ENCODE measurements at places on chromosomes 16 and 17.

DNA sequence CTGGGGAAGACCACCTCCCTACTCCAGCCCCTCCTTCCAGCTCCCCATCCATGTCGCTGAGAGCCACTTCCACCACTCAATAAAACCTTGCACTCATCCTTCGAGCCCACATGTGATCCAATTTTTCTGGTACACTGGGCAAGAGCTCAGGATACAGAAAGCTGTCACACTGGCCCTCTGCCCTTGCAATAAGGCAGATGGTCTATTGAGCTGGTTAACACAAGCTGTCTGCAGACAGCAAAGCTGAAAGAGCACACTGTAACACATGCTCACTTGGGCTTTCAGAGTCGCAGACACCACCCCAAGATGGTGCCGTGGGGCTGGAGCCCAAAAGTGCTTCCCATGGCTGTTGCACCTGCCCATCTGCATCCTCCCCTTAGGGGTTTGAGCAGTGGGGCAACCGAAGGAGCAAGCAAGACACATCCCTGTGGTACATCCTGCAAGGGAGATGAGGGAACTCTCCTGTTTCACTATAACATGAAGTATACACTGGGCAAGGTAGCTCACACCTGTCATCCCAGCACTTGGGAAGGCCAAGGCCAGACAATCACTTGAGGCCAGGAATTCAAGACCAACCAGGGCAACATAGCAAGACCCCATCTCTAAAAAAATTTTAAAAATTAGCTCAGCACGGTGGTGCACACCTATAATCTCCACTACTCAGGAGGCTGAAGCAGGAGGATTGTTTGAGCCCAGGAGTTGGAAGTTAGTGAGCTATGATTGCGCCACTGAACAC lies 52.8 kb upstream of the C17orf78 start:
- ATAC-seq = no peak

GRCh38 chr16:84483882-84484565 lies 20.4 kb downstream of the MEAK7 start:
- ATAC-seq = no peak

DNA sequence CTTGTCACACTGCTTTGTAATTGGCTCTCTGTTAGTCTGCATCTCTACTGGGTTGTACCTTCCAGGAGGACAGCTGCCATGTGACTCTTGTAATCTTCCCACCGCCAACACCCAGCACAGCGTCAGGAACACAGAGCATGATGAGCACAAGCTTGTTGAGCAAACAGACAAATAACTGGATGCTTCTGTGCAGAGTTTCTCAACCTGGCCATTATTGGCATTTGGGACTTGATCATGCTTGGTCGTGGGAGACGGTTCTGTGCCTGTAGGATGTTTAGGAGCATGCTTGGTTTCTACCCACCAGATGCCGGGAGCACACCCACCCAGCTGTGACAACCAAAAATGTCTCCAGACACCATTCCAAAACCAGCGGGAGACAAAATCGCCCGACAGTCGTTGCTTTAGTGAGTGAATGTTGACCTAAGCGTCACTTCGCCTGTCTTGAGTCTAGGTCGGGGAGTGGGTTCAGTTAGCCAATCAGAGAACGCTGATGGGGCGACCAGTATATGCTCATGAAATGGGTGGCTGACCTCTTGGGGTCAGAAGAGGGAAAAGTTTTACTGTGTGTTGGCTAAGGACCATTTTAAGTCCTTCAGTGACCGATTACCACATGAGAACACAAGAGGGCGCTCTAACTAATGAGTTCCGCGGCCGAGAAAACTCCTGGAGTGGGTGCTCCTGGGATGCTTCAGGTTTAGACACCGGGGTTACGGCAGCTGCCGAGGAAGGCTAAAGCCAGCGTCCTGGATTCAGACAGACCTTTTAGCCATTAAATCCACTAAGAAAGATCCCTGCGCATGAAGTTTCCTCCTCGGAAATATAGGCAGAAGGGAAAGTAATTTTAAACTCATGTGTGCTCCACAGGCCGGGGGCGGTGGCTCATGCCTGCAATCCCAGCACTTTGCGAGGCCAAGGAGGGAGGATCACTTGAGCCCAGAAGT lies 57.8 kb upstream of the TEX2 start:
- peak; percentile 44 for ATAC-seq

DNA sequence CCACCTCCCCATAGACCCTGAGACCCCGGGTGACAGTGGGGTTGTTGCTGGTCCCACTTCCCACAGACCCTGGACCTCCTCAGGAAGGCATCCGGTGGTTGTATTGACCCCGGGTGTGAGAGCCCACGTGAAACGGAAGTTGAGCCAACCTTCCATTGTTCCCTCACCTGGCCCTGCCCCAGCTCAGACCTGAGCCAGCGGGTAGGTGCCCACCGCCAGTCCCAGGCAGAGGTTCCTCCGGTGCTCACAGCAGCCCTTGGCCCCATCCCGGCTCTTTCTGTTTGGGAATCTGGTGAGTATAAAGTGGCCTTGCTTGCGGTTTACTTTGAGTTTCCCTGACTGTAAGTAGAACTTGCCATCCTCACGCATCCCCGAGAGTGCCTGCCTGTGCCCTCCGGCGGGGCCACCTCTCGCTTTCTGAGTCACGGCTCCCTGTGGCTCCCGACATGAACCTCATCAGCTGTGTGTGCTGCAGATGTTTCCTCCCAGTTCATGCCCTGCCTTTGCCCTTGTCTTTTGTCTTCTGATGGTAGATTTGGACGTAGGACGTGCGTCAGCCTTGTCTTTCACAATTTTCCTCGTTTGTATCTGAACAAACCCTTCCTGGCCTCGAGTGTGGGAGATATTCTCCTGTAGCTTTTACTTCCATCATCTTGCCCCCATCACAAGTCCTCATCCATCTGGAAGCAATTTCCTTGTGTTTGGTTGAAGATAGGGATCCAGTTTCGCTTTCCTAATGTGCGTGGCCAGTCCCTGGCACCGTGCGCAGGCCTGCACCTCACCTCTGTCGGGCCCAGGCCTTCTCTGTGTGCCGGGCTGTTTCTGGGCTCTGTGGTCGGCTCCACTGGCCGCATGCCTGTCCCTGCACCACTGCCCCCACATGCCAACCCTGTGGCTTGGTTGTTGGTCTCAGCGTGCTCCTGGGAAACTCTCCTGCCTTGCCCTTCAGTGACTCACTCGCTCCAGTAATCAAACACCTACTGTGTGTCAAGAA lies 76.0 kb downstream of the METRNL start:
- ATAC-seq = peak; percentile 69

- no peak for ATAC-seq
Observed at GRCh38 chr16:3690980-3691720, 26.2 kb downstream of the TRAP1 start.

DNA sequence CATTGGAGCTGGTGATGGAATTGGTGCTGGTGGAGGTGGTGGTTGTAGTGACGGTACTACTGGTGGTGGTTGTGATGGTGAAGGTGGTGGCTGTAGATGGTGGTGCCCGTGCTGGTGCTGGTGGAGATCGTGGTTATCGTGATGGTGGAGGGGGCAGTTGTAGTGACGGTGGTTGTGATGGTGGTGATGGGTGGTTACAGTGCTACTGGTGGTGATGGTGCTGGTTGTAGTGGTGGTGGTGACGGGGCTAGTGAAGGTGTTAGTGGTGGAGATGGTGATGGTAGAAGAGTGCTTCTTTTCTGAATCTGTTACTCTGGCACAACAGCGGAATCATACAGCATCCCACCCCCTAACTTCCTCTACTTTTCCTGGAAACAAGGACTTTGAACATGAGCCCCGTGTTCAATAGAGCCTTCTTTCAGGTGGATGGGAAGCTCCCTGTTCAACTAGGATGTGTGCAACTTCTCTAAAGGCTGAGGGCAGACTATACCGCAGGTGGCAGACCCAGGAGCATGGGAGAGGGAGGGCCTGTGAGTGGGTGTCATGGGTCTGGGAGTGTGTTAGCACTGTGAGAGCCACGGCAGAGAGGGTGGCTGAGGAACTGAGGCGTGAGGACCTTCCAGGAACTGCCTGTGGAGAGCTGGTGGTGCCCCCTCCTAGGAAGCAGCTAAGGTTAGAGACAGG lies 8.2 kb downstream of the TBX21 start:
- ATAC-seq = peak; percentile 34

GRCh38 chr16:61366006-61366405 lies 670.2 kb downstream of the CDH8 start:
- no peak for ATAC-seq

- no peak for ATAC-seq
Observed at GRCh38 chr17:74200112-74200511, 3.4 kb upstream of the RPL38 start.

DNA sequence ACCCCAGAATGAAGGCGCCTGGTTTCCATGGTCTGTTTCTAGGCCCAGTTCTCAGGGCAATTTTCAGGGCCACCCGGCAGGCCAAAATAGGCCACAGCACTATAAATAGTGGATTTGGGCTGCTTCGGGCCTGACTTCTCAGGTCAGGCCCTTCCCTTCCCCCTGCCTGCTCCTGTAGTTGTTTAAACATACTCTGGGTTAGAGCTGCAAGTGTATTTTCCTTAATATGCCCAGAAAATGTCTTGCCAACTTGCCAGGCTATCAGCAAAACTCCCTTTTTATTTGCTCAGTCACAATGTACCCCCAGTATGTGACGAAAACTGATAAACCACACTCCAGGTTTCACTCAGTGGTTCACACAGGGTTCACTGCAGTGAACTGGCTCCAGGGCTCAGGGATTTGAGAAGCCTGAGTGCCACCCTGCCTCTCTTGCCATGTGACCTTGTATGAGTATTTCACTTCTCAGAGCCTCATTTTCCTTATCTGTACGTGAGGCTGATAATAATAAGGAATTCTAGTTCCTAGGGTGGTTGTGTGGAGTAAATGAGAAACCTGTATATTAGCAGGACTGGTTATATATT lies 76.5 kb downstream of the GPRC5B start:
- peak; percentile 50 for ATAC-seq

DNA sequence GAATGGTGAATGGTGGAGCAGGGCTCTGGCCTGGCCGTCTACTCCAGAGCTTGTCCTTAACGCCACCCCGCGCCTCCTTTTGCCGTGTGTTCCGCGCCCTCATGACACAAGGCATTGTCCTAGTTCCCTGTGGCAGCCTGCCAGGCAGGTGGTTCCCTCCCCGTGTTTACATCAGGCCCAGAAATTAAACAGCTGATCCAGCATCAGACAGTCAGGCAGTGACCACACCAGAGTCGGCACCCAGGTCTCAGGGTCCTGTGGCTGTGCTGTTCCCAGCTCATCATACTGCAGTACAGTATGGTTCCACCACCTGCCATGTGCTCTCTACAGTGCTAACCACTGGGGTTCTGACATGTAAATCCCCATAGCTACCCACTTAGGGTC lies 119.7 kb downstream of the RAB11FIP4 start:
- ATAC-seq = no peak

DNA sequence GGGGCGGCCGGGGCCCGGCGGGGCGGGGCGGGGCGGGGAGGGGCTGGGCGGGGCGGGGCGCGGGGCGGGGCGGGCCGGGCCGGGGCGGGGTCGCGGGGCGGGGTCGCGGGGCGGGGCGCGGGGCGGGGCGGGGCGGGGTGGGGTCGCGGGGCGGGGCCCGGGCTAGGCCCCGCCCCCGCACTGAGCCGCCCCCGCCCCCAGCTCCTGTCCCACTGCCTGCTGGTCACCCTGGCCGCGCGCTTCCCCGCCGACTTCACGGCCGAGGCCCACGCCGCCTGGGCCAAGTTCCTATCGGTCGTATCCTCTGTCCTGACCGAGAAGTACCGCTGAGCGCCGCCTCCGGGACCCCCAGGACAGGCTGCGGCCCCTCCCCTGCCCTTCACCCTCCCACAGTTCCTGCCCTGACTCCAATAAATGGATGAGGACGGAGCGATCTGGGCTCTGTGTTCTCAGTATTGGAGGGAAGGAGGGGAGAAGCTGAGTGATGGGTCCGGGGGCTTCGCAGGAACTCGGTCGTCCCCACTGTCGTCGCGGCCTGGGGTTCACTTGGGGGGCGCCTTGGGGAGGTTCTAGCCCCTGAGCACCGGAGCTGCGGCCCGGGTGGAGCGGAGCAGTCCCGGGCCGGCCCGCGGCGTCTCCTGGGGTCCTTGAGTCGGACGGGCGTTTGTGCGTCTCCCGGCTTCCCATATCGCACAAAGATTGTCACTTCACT lies 795 bp upstream of the HBM start:
- ATAC-seq = no peak

GRCh38 chr17:54172096-54172984 lies 349.6 kb downstream of the KIF2B start:
- ATAC-seq = no peak

DNA sequence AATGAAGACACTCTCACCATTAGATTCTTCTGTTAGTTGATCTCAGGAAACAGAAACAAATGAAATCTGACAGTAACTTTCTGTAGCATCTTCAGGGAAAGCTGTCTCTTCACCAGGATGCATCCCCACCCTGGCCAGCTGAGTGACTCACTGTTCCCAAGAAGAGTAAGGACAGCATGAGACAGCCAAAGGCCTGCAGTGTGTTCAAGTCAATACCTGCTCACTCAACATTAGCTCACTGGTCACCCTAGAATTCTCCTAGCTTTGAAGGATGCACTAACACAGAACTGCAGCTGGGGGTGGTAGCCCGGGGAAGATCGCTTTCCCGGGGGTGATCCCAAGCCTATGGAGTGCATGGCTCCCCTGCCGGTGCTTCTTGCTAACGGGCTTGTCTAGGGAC lies 28.2 kb upstream of the CLEC18B start:
- no peak for ATAC-seq

DNA sequence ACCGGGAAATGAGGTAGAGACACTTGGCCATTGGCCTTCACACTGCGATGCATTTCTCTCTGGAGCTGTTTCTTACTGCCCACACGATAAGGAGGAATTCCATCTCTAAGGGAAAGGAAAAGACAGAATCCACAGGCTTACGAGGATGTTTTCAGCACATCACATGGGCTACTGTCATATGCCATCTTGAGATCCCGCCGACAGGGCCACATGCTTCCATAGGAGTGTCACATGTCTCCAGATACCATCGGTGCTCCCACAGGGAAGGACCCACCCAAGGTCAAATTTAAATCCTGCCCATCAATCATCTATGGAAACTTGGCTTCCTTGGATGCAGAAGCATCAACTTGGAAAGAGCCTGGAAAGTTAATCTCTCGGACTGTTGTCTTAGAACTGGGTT lies 20.0 kb downstream of the AXIN2 start:
- no peak for ATAC-seq

GRCh38 chr17:77645072-77646045 lies 313.1 kb upstream of the TNRC6C start:
- ATAC-seq = peak; percentile 91

GRCh38 chr16:998615-999014 lies 17.0 kb downstream of the SOX8 start:
- ATAC-seq = no peak

GRCh38 chr17:64354396-64354795 lies 36.3 kb downstream of the PECAM1 start:
- no peak for ATAC-seq

DNA sequence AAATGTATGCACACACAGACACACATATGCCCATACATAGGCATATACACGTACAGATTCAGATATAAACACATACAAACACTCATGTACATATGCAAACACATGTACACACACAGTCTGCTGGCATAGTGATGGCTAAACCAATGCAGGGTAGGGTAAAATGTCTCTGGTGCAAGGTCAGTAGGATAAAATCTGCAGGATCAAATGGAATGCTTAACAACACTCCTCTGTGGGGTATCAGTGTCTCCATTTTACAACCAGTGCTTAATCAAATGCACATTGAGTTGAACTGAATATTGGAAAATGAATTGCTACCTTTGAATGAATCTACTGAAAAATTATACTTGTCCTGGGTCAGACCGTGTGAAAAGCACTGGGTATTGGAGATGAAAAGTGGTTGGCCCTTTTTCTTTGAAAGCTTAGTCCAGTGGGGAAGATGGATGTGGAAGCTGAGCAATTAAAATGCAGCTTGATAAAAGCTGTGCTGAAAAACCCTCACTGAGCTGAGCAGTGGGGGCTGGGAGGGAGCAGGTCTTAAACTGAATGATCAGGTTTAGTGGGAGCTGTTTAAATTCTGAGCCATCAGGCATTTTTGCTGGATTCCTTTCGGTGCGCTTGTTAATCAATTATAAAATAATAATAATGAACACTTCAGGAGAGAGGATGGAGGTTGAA lies 314.7 kb downstream of the HAPSTR1 start:
- no peak for ATAC-seq
